ENCODE measurements at places on chromosomes 16 and 17.

DNA sequence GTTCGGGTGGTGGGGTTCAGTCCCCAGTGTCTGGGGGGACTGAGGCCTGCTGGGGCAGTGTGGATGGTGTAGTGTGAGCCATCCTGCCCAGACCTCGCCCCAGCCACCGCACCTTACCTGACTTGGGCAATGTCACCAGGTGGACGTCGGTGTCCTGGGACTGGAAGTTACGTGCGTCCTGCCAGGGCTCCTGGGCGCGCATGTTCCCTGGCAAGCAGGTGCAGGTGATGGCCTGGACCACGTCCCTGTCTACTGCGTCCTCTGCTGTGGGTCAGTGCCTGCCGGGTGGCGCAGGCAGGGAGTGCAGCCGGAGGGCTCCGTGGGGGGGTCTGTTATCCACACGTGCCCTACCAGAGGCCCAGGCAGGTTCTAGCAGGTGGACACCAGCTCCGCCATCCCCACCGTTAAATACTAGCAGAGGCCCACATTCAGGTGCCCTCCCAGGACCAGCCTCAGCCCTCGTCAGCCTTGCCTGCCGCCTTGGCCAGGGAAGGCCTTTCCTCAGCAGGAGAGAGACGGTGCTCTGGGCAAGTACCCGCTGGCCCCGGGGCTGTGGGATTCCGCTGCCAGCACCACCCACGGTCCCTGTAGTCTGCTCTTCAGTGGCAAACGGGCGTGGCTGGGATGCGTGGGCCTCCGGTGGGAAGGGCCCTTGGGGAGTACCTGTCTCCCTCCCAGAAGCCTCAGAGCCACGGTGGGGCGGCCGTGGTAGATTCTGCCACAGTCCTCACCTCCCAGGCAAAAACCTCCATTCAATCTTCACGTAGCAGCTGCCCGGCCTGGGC, 8.1 kb upstream of the DPEP1 start:
- DNase-seq = no peak

GRCh38 chr16:79640513-79641360, 40.2 kb upstream of the MAF start:
- DNase-seq = no peak

GRCh38 chr16:30764086-30764485, 2.0 kb downstream of the RNF40 start:
- no peak for DNase-seq

- DNase-seq = no peak
Measured at GRCh38 chr17:51401279-51401678, 140.9 kb downstream of the UTP18 start.

- no peak for DNase-seq
Measured at GRCh38 chr16:4947722-4948503, 10.2 kb upstream of the SEC14L5 start.

GRCh38 chr17:68505951-68506350, 6.3 kb upstream of the PRKAR1A start:
- no peak for DNase-seq

DNA sequence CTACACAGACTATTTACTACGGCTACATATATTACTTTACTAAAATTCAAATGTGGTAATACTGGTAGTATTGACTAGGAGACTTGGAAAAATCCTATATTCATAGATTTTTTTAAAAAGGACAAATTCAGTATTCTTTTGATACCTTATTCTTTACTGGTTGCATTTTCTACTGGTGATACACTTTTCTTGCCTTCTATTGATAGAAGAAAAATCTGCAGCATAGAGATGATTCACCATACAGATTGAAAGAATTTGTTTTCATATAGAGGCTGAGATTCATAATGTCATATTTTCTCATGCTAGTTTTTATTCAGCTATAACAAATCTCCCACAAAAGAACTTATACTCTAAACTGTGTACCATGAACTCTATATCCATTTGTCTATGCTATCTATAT, 195.4 kb upstream of the C17orf78 start:
- no peak for DNase-seq

DNA sequence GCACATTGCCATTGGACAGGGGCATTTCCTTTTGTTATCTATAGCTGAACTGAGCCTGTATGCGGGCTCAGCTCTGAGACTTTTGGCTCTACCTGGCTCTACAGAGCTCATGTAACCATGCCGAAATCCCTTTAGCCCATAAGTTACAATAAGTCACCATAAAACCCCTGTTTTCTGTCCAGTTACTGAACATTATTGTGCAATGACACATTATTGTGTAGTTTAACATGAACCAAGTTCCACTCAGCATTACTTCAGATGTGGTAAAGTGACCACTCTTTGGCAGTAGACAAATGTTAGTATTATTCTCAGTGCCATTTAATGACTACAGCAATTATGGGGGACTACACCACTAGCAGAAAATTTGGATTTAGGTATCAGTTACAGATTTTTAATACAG, 65.4 kb upstream of the RASL10B start:
- no peak for DNase-seq
